Fibroblast of skin of abdomen (primary cell): ENCODE measurements at places on chromosomes 16 and 17.

DNA sequence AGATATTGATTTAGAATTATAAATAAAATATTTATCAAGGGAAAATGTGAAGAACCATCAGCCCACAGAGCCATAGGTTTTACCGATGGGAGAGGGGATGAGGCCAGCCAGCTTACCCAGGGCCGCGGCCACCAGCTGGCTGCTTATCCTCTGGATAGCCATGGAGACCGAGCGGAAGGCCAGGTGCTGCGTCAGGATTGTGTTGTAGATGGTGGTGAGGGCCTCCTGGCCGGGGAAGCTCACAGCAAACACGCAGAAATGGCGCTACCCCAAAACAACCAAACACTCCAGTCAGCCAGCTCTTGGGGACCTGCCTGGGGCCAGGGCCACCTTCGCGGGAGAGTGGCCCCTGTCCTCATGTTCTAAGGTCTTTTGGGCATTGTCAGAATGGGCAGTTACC, 97.8 kb downstream of the DNAH17 start:
- no peak for DNase-seq

DNA sequence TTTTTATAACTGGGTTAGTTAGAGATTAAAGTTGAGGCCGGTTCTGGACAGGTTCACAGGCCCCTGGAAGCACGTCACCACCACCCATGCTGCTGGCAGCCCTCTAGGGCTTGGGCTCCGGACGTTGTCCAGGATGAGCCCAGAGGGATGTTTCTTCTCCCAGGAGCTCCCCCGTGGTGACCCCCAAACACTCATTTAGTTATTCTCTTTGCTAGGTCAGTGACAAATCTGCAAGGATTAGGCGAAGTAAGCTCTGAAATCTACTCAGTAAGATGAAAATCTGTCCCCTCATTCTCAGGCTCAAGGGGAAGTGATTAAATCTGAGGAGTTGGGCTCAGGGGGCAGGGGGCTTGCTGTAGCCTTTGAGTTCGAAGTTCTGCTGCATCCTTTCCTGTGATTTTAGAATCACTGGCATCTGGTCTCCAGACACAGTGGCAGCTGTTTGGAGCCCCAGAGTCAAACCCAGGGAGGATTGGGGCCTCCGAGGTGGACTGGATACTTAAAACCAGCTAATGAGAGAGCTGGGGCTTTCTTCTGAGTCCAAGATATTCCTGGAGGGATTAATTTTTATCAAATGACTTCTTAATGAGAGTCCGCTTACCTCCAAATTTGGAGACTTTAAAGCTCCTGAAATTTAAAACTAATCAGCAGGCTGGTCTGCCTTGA, 49.2 kb upstream of the HS3ST2 start:
- DNase-seq: no peak

DNA sequence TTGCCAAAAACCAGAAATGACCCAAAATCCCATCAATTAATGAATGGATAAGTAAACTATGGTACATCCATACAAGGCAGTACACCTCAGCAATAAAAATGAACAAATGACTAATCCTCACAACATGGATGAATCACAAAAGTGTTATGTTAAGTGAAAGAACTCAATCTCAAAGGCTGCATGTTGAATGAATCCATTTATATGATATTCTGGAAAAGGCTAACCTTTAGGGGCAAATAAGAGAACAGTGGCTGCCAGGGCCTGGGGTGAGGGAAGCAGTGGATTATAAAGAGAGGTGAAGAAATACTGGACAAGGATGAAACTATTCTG, 46.1 kb upstream of the MSI2 start:
- DNase-seq: no peak

GRCh38 chr17:17416007-17416399, 60.8 kb upstream of the MED9 start:
- peak; percentile 72 for DNase-seq

DNA sequence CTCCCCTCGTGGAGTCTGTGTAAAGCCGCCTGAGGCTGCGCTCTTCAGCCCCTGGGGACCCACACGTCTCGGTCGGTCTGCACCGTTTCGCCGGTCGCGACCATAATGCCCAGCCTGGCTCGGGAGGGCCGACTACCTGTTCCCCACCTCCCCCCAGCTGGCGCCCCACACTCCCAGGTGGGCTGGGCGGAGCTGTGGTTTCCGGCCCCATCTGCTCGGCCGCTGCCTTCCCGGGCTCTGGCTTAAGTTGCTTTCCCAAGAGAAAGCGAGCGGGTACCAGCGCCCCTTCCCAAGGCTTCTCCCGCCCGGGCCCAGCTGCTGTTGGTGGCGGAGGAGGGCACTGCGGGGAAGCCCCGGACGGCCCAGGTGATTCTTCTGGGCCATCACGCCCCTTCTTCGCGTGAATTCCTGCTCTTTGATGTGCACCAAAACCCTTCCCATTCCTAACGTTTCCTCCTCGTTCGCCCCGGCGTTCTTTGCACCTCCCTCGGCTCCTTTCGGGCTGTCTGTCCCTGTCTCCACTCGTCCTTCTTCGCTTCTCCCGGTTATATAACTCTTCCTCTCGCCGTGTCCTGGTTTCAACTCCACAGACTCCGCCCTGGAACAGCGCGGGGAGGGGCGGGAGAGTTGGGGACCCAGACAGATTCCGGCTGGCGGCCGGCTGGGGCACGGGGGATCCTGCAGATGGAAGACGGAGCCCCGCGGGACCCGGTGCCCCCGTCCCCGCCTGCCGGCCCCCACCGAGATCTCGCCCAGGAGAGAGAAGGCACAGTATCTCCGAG, 2.0 kb downstream of the KDM6B start:
- peak; percentile 74 for DNase-seq

- DNase-seq: no peak
Observed at GRCh38 chr16:53440125-53440524, 5.9 kb downstream of the RBL2 start.

DNA sequence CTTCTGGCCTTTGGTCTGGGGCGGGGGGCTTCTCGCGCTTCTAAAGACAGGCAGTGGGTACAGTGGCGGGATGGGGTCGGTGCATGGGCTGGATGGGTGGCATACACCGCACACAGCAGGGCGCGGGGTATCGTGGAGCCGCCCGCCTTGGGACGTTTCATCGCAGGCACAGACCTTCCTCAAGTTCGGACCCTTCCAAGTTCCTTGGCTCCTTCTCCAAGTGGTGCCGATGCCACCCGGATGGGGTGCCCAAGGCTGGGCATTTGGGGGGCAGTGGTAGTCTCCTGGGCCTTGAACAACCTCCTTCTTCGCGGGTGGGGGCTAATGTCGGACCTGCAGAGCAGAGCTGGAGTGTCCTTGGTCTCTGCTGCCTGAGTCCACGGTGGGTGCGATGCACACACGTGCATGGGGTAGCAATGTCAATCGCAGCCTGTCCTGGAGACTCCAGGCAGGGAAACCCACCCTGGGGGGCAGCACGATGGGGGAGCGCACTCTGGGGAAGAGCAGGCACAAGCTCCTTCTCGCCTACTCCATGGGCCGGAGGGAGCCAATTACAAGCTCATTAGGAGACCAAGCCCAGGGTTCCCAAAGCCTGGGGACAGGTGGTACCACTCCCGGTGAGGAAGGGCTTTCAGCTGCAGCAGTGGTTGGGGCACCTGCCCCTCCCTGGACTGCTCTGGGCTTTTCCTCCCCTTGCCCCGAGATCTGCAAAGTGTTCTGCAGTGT, 686 bp upstream of the MTSS2 start:
- no peak for DNase-seq

DNA sequence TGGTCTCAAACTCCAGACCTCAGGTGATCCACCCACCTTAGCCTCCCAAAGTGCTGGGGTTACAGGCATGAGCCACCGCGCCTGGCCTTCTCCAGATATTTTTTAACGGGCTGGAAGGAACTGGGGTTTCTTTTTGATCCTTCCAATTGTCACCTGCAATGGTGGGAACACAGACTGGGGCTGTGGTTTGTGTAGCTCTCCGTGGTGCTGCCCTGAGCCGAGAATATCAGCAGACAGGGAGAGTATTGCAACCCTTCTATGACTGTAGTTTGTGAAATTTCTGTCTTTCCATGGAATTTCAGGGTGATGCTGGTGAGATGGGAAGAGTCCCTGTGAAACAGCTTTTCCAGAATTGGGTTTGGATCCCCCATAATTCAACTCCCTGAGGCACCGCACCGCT, 263.5 kb downstream of the ENGASE start:
- no peak for DNase-seq

- no peak for DNase-seq
Observed at GRCh38 chr16:27298132-27298531, 15.6 kb upstream of the IL4R start.

DNA sequence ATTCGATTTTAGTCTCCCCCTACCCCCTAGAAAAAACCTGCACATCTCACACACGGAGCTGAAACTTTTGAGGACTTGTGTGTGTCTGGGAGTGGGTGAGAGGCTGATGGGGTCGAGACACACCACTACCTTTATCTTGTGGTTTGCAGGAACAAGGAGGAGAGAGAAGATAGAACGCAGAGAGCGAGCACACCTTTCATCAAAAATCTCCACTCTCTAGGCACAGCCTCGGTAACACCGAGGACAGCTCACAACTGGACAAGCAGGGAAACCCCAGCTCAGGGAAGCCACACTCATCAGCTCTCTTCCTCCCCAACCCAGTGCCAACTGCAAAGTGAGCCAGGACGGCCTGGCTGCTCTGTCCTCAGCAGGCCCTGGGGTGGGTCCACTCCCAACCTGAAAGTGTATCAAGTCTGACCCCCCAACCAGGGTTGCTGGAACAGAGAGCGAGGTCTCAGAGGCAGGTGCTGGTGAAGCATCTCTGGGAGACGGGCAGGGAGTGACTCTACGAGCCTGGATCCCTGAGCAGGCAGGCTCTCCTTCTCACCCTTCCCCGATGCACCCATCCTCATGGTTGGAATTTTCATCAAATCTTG, 5.2 kb upstream of the GHDC start:
- no peak for DNase-seq

DNA sequence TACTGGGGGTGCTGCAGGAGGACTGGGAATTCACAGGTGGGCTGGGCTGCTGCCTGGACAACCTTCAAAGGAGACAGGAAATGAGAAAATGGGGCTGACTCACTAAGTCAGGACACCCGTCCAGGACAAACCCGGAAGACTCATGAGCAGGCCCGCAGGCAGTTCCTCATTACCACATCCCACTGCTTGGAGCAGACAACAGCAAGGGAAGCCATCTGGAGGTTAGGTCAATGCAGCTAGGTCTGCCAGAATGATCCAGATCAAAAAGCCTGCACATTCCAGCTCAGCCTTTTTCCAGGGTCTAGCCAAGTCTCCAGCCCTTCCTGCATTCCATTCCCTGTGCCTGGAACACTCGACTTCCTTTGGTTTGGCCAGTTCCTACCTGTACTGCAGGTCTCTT, 536.5 kb upstream of the CDH11 start:
- DNase-seq: peak; percentile 96

GRCh38 chr17:13888056-13888609, 181.2 kb upstream of the COX10 start:
- DNase-seq: peak; percentile 31

DNA sequence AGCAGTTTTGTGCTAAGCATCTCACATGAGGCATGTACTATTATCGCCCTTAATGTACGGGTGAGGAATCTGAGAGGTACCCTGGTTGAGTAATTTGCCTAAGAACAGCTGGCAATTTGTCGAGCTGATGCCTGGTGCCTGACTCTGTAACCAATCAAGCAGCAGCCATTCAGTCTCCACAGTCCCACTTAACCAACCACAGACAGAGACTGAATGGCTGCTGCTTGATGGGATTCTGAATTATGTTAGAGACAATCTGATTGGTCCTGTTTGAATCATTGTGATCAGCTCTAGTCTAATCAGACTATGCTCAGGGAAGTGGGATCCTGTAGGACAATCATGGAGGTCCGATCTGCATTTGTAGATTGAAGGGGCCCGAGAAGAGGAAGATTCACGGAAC, 447.0 kb downstream of the SHISA9 start:
- DNase-seq: no peak

DNA sequence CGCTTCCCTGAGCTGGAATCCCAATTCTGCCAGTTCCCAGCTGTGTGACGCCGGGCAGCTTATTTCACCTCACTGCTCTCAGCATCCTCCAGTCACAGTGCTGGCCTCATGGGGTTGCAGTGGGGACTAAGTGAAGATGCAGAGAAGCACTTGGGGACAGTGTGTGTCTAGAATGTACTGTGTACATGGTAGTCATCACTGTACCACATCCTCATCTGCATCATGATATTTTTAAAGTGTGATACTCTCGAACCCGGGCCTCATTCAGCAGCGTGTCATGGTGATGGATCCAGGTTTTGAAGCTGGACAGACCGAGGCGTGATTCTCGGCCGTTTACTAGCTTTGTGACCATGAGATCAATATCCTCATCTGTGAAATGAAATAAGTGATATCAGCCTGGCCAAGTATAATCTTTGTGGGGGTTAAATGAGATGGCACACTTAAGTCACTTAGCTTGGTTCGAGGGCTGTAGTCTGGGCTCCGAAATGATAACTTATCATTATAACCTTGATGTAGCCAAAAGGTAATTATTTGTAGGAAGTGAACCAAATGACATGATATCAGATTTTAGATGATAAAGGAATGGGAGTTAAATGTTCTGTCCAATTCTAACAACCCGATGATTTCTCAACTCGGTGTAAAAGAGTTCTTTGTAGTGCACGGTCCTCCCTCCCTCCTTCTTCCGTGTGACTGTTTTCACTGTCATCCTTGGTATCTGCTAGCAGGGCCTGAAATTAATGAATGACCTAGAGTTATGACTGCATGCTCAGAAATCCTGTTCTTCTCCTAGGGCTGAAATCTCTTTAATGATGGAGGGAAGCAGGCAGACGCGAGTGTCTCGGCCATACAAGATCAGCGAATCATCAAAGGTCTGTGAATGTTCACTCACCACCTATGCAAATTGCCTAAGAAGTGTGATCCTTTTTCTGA, 2.0 kb downstream of the KLHL36 start:
- peak; percentile 88 for DNase-seq

- no peak for DNase-seq
Observed at GRCh38 chr16:88725609-88726407, 19.5 kb downstream of the CTU2 start.

DNA sequence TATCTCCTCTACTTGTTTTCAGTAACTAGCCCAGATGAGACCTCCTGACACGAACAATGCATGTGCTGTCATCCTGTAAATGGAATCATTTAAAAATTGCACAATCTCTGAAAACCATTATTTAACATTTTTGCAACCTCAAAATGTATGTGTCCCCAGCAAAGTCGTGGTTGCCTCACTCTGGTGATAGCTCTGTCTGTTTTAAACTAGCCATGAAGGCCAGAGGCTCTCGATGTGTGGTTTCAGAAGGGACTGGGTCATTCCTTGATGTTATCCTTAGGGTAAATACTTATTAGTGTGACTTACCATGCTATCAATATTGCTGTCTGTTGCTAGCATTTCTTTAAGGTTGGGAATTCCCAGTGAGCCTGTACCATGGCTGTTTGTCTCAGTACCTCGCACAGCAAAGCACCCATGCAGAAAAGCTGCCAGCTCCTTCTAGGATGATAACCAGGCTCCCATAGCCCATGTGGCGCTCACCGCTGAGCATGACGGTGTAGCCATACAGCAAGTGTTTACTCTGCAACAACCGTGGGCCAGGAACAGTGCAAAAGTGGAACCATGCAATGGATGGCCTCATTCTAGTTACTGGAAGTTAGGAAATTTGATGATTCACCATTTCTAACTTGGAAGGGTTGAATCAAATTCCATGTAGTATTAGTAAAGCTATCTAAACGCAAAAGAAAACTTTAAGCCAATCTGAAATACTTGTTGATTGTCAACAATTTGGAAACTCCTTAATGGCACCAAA, 2.9 kb upstream of the PGS1 start:
- peak; percentile 92 for DNase-seq

- DNase-seq: no peak
Observed at GRCh38 chr16:85378145-85379040, 234.7 kb upstream of the GSE1 start.
